ENCODE measurements at places on chromosomes 12 and 14.

GRCh38 chr12:388012-388411, 1.1 kb downstream of the KDM5A start:
- no peak for DNase-seq

DNA sequence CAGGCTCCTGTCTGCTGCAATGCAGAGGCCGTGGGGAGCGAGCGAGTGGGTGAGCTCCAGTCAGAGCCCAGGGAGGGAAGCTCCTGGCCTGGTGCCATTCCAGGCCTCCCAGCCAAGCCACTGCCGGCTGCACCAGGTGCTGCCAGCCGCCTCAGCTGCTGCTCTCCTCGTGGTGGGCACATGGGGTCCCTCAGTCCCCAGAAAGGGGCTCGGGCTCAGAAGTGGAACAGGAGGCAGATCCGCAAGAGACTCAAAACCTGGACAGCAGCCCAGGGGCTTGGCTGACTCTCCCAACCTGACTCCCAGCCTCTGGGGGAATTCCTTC, 2.4 kb downstream of the ABCB9 start:
- no peak for DNase-seq

GRCh38 chr12:43482311-43483085, 69.5 kb downstream of the ADAMTS20 start:
- no peak for DNase-seq

- DNase-seq, result no peak
Measured at GRCh38 chr12:66337381-66338010, 35.2 kb downstream of the HELB start.

DNA sequence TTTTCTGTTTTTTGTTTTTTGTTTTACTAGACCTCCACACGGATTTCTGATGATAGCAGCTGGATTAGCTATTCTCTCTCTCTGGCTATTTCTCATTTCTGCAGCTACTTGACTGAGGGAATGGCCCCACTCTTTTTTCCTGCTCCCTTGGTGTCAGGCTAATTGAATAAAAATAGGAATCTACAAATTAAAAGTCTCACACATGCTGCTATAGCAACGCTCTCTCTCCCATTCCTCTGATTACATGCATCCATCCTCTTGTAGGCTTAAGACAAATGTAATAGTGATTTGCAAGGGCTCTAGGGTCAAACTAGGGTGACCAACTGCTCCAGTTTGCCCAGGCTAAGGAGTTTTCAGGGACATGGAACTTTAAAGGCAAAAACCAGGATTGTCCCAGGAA, 221.8 kb downstream of the PHLDA1 start:
- DNase-seq, result no peak

DNA sequence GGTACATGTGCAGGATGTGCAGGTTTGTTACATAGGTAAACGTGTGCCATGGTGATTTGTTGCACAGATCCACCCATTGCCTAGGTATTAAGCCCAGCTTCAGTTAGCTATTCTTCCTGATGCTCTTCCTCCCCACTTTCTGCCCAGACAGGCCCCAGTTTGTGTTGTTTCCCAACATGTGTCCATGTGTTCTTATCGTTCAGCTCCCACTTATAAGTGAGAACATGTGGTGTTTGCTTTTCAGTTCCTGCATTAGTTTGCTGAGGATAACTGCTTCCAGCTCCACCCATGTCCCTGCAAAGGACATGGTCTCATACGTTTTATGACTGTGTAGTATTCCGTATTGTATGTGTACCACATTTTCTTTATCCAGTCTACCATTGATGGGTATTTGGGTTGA, 251.7 kb upstream of the NOVA1 start:
- DNase-seq, result no peak

DNA sequence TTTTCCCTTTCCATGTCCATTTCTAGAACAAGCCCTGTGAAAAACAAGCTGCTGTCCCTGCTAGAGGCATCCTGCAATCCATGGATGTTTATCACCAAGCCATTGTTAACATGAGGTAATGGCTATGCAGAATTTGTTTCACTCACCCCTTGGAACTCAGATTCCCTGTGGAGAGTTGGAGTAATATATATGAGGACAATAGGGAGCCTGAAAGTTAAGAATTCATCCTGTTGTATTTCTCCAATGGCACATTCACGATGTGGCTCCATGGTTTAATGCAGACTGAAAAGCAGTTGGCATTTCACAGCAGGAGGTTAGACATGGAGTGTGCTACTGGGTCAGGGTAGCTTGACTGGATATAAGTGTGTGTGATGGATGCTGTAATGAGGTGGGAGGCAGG, 32.4 kb downstream of the GPR65 start:
- no peak for DNase-seq

DNA sequence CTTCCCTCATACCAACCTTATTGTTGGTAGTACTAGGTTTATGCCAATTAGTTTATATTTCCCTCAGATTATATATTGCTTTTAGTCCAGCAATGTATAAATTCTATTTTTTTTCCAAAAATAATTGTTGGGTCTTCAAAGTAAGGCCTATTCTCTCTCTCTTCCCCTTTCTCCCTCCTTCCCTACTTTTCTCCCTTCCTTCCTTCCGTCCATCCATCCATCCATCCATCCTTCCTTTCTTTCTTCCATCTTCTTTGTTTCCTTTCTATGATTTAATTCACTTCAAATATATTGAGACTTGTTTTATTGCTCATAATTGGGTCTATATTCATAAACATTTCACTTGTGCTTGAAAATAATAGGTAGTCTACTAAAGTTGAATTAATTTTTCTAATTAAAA, 1259.2 kb downstream of the FSCB start:
- no peak for DNase-seq

GRCh38 chr12:56121204-56121870, 3.3 kb downstream of the ZC3H10 start:
- no peak for DNase-seq

- DNase-seq, result no peak
Measured at GRCh38 chr12:9669019-9669326, 540 bp upstream of the CLEC2D start.

GRCh38 chr14:93954900-93955849, 21.2 kb downstream of the ASB2 start:
- peak; percentile 72 for DNase-seq

- peak; percentile 32 for DNase-seq
Measured at GRCh38 chr12:89733579-89734201, 25.1 kb upstream of the ATP2B1 start.

GRCh38 chr12:107164392-107164791, 71.0 kb upstream of the CRY1 start:
- DNase-seq, result no peak

DNA sequence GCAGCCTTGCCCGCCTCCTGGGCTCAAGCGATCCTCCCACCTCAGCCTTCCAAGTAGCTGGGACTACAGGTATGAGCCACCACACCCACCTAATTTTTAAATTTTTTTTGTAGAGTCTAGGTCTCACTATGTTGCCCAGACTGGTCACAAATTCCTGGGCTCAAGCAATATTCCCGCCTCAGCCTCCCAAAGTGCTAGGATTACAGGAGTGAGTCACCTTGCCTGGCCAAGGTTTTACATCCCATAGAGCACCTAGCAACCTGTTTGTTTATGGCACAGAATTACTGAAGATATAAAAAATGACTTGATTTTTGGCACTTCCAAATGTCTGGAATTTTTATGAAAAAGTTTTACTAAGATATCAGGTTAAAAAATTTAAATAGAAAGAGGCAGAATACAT, 16.5 kb downstream of the MYO1A start:
- DNase-seq, result no peak

DNA sequence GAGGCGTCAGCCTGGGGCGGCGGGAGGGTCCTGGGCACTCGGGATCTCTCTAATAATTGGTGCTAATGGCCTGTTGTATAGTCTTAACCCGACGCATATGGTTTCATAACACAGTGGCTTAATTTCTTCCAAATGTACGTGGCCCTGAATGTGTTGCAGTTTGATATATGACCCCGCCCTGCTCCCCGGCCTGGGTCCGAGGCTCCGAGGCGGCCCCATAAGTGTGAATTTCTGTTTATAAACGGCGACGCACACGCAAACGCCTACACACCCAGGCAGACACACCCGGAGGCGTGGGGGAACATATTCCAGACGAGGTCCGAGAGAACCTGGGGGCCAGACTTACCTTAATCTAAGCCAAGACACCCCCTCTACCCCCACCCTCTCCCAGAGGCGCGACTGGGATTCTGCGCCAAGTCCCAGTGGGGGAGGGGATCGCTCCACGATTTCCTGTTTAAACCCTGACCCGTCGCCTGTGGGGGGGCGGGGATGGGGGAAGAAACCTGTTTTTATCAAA, 9.7 kb upstream of the HOXC6 start:
- no peak for DNase-seq

- DNase-seq, result no peak
Measured at GRCh38 chr12:39853003-39853402, 233.4 kb upstream of the ABCD2 start.

DNA sequence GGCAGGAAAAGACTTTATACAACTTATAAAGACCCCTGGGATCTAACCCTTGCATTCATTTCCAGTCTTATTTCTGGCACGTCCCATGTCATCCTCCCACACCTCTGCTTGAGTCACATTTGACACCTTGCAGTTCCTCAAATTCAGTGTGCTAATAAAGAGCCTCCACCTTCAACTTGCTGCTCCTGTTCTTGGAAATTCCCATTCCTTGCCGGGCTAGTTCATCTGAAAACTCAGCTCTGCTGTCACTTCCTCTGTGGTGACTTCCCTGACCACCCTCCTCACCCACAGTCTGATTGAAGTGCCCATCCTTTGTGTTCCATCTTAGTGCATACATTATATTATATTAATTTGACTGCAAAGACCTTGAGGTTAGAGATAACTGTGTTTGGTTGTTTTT, 37.4 kb upstream of the PSMA6 start:
- DNase-seq, result peak; percentile 12
